ENCODE measurements at places on chromosomes 7 and 10.
A peak's percentile ranks its signal among the peaks of the same experiment; 100 is the strongest.

- no peak overlapping the region for H3K27ac ChIP-seq
- peak overlapping the region; percentile 90 for H3K4me3 ChIP-seq
- no peaks in the 10 kb centered on the region for H3K27me3 ChIP-seq
- peaks cover 24% of the 10 kb centered on the region for H3K4me1 ChIP-seq
- DNase-seq = no peak
Measured at GRCh38 chr7:23530405-23530804, 1.4 kb downstream of the TRA2A start.

DNA sequence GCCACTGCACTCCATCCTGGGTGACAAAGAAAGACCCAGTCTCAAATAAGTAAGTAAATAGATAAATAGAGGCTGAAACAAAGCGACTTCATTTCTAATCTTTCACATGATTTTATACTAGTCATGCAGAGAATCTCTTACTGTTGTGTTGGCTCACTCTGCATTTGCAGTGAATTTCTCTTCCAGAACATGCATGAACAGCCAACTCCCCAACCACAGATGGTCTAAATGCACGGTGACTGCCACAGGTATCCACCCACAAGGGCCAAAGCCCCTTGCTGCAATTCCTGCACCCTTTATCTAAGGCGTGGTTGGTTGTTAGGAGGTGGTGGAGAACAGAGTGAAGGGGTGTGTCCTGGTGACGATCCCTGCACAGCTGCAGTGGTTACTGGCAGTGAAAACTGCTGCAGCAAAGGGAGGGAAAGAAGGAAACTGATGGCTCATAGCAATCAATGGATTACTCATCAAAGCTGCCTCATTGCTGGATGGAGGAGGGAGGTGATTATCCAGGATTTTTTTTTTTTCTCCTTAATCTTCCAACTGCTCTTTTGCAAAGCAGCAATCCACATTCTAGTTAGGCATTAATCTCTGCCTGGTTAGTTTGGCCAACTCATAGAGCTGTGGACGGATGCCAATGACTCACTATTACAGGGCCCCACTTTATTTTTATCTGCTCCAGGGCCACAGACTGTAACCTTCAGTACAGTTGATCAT is 50.6 kb downstream of the PRTFDC1 start:
- peaks cover 15% of the 10 kb centered on the region for H3K4me1 ChIP-seq
- H3K4me3 ChIP-seq = no peak overlapping the region
- no peak overlapping the region for H3K27ac ChIP-seq
- H3K36me3 ChIP-seq = no peaks in the 10 kb centered on the region

GRCh38 chr10:16258291-16259040 is 178.3 kb upstream of the PTER start:
- H3K27me3 ChIP-seq = no peaks in the 10 kb centered on the region
- H3K4me3 ChIP-seq = no peak overlapping the region
- H3K4me1 ChIP-seq = no peaks in the 10 kb centered on the region
- no peak overlapping the region for H3K27ac ChIP-seq
- no peaks in the 10 kb centered on the region for H3K36me3 ChIP-seq
- no peak for DNase-seq

DNA sequence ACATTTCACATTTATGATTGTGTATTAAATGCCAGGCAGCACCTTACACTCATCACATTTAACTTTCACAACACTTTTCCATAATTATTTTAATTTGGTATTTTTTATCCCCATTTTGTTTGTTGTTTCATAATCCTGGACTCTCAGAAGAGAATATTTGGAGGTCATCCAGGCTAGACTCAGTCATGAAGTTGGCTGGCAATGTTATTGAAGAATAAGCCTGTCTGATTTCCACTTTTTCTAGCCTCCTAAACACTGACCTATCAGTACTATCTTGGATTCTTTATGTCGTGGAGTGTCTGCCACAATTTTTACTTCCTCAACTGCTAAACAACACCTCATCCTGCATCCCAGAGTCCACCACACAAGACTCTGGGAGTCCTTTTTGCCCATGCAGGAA is 372.3 kb upstream of the NRP1 start:
- H3K4me1 ChIP-seq = no peaks in the 10 kb centered on the region
- no peak overlapping the region for H3K27ac ChIP-seq
- DNase-seq = peak; percentile 20
- no peak overlapping the region for H3K4me3 ChIP-seq
- no peaks in the 10 kb centered on the region for H3K27me3 ChIP-seq

- no peak overlapping the region for H3K27ac ChIP-seq
- H3K4me1 ChIP-seq = no peaks in the 10 kb centered on the region
- no peaks in the 10 kb centered on the region for H3K36me3 ChIP-seq
- no peak for DNase-seq
- H3K27me3 ChIP-seq = no peaks in the 10 kb centered on the region
Measured at GRCh38 chr10:22372917-22373316, 27.6 kb downstream of the SPAG6 start.

DNA sequence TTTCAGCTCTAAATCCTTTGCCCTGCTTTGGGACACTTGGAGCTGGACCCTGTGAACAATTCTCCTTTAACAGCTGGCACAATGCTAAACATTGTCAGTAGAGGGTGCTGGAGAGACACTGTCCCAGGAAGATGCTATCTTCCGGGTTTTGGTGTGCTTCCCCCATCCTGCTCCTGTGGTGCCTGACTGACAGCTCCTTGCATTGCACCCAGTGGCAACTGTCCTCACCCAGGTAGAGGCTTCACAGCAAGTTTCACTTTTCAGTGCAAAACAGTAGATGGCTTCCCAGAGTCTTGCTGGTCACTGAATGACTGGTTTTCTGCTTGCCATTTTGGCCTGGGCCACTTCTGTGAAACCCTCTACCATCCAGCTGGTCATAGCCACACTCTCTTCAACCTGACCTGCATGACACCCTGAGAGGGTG is 77.3 kb downstream of the CDC14C start:
- H3K36me3 ChIP-seq = no peaks in the 10 kb centered on the region
- no peak overlapping the region for H3K27ac ChIP-seq
- H3K27me3 ChIP-seq = no peaks in the 10 kb centered on the region

- no peak overlapping the region for H3K27ac ChIP-seq
- no peak for DNase-seq
- H3K4me3 ChIP-seq = no peak overlapping the region
- H3K36me3 ChIP-seq = no peaks in the 10 kb centered on the region
- peaks cover 15% of the 10 kb centered on the region for H3K4me1 ChIP-seq
- no peaks in the 10 kb centered on the region for H3K27me3 ChIP-seq
Measured at GRCh38 chr10:70656489-70656888, 15.8 kb upstream of the ADAMTS14 start.

GRCh38 chr7:135300913-135301765 is 67.5 kb downstream of the STRA8 start:
- no peaks in the 10 kb centered on the region for H3K4me1 ChIP-seq
- H3K4me3 ChIP-seq = no peak overlapping the region
- peaks cover 2% of the 10 kb centered on the region for H3K36me3 ChIP-seq
- H3K27me3 ChIP-seq = no peaks in the 10 kb centered on the region

GRCh38 chr7:131616487-131617200 is 60.2 kb upstream of the PODXL start:
- no peak overlapping the region for H3K4me3 ChIP-seq
- no peak overlapping the region for H3K27ac ChIP-seq
- no peak for DNase-seq
- H3K27me3 ChIP-seq = no peaks in the 10 kb centered on the region
- H3K36me3 ChIP-seq = no peaks in the 10 kb centered on the region

DNA sequence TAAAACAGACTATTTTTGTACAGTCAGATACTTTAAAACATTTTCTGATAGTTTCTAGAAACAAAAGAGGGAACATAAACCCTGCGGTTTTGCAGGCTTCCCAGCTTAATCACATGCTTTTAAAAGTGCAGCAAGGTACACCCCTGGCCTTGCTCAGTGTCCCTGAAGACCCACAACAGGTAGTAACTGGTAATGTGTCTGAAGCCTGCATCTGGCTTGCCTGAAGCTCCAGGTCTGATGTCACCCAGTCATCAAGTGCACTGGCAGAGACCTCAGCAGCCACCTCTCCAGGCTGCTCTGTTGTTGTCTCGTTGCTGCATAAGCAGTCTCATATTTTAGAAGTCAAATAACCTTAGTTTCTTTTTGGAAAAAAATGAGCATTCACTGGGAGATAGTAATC is 376.1 kb upstream of the MTPN start:
- H3K27me3 ChIP-seq = no peaks in the 10 kb centered on the region
- H3K27ac ChIP-seq = no peak overlapping the region
- H3K4me1 ChIP-seq = no peaks in the 10 kb centered on the region
- no peaks in the 10 kb centered on the region for H3K36me3 ChIP-seq

GRCh38 chr7:76512941-76513816 is 2.8 kb downstream of the UPK3B start:
- H3K4me1 ChIP-seq = peaks cover 5% of the 10 kb centered on the region
- no peak overlapping the region for H3K27ac ChIP-seq
- no peaks in the 10 kb centered on the region for H3K36me3 ChIP-seq
- DNase-seq = no peak
- no peak overlapping the region for H3K4me3 ChIP-seq

DNA sequence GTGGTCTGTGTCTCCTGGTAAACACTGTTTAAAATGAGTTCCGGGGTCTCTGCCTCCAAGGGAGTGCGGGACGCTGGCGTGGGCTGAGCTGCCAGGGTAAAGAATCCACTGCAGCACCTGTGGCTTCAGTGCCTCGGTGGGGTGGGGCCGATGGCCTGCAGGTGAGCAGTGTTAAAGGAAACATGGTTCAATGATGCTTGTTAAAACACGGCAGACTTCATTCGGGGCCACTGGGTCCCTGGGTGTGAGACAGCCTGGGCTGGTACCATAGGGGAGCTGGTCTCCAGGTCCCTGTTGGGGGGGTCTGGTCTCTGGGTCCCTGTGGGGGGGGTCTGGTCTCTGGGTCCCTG is 24.9 kb upstream of the KNDC1 start:
- H3K27me3 ChIP-seq = peaks cover 6% of the 10 kb centered on the region
- H3K4me3 ChIP-seq = no peak overlapping the region
- no peak overlapping the region for H3K27ac ChIP-seq
- no peak for DNase-seq
- H3K36me3 ChIP-seq = no peaks in the 10 kb centered on the region

- no peaks in the 10 kb centered on the region for H3K4me1 ChIP-seq
- H3K4me3 ChIP-seq = no peak overlapping the region
- DNase-seq = no peak
- H3K27ac ChIP-seq = no peak overlapping the region
Measured at GRCh38 chr7:116968631-116969030, 15.3 kb downstream of the ST7 start.

DNA sequence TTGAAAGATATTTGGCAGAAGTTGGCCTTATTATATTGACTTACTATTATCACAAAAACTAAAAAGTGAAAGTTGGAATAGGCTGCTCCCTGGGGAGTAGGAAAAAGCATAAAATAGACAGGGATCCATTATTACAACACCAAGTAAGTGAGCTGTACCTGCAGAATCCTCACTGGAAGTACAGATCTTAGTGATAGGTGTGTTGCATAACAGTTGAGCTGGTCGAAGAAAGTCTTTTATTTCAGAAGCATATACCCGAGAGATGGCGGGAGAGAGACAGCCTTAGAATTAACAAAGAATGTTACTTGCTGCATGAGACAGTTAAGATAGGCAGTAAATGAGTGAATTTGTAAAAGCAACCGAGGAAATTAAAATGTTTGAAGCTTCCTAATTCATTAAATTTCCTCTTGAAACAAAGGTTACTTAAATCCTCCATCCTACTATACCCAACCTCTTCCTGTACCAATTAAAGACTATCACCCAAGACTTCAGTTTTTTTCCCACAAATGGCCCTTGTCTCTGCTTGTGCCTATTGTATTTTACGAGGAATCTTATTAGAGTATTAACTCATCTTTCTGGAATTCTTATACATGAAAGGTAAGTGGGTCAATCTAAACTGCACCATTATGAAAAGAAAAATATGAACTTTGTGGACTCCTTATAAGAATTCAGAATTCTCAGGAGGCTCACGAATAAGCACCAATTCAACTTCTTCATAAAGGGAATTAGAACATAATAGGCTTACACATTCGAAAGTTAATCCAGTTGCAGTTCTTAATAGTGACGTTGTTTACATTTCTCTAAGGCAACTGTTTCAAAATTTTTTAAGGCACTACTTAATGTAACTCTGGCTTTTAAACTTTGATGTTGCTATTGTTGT is 56.2 kb downstream of the CREM start:
- H3K4me3 ChIP-seq = no peak overlapping the region
- no peak for DNase-seq
- no peaks in the 10 kb centered on the region for H3K4me1 ChIP-seq
- no peaks in the 10 kb centered on the region for H3K27me3 ChIP-seq

Data from tibial nerve (tissue), 4 donors.